Activated CD4-positive, alpha-beta T cell treated with anti-CD3 and anti-CD28 coated beads, Interleukin-2, amount 10 ng/mL, durations not matched to agents 24 days and 14 days (primary cell): ENCODE measurements at places on chromosomes 3 and 15.
A peak's percentile ranks its signal among the peaks of the same experiment; 100 is the strongest.

- no peak for DNase-seq
Measured at GRCh38 chr15:71811036-71811736, 832 bp downstream of the NR2E3 start.

- no peak for DNase-seq
Measured at GRCh38 chr3:37223576-37223975, 49.2 kb upstream of the LRRFIP2 start.

DNA sequence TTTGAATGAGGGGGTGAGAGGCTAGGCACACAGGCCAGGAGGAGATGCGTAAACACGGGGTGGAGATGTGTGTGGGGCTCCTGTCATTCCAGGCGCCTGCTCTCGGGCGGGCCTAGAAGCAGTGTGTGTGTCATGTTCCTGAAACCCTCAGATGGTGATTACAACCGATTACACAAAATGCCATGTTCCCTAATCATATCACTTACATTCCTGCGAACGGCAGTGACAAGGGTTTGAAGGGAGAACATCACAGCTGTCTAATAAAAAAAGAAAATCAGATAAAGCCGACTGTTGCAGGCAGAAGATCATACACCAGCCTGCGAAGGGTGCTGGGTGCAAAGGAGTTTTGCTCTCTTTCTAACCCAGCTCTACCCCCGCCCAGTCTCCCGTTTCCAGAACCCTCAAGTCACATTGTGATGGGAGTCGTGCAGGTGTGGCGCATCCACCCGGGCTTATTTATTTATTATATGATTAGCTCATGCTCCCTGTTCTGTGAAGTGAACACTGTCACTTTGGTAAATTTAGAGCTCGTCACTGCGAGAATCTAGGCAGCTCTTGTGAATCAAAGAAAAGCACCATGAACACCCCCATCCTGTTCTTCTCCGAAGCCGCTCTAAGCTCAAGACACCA, 140.3 kb downstream of the NR2F2 start:
- DNase-seq = no peak

DNA sequence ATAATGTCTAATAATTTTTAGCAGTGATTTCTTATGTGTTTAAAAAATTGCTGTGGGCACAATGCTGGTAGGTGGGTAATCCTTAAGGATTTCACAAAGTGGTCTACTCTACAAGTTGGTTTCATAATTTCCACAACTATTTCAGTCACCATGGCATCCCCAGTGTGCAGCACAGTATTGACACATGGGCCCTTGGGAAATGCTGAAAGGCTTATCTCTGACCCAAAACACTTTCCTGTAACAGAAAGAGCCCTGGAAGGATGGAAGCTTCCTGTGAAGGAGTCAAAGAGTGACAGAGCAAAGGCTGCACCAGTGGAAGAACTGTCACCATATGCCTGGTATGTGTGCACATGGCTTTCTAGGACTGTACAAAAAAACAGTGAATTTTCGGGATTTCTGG, 153.7 kb downstream of the ANO10 start:
- peak; percentile 49 for DNase-seq

- DNase-seq = no peak
Measured at GRCh38 chr3:65354880-65355279, 667.1 kb upstream of the ADAMTS9 start.

- DNase-seq = peak; percentile 65
Measured at GRCh38 chr15:39171944-39172368, 408.9 kb upstream of the THBS1 start.

GRCh38 chr3:101150504-101150903, 157.3 kb upstream of the ABI3BP start:
- DNase-seq = no peak

GRCh38 chr3:78976200-78976599, 791.6 kb downstream of the ROBO1 start:
- DNase-seq = no peak

GRCh38 chr15:75597667-75598341, 18.7 kb upstream of the PTPN9 start:
- DNase-seq = peak; percentile 88

GRCh38 chr15:91627473-91628278, 225.8 kb upstream of the SLCO3A1 start:
- DNase-seq = no peak

- DNase-seq = no peak
Measured at GRCh38 chr3:51719410-51720025, 12.7 kb downstream of the GRM2 start.

- DNase-seq = no peak
Measured at GRCh38 chr3:45610119-45610518, 15.6 kb downstream of the LIMD1 start.

GRCh38 chr15:39629906-39630305, 49.0 kb downstream of the THBS1 start:
- no peak for DNase-seq

GRCh38 chr3:17259685-17260084, 374.9 kb downstream of the PLCL2 start:
- DNase-seq = no peak

GRCh38 chr15:80966431-80967197, 23.0 kb downstream of the MESD start:
- DNase-seq = no peak

GRCh38 chr15:68637767-68638404, 59.1 kb downstream of the CORO2B start:
- DNase-seq = no peak

DNA sequence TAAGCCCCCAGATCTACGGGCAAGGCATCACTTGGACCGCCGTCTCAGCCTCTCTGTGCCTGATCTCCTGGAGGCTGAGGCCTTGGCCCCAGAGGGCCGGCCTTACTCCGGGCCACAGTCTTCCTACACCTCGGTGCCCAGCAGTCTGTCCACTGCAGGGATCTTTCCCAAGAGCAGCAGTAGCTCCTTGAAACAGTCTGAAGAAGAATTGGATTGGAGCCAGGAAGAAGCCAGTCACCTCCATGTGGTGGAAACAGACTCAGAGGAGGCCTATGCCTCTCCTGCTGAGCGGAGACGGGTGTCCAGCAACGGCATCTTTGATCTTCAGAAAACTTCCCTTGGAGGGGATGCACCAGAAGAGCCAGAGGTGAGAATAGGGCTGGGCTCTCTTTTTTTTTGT, 67.0 kb downstream of the MCTP2 start:
- DNase-seq = peak; percentile 54

DNA sequence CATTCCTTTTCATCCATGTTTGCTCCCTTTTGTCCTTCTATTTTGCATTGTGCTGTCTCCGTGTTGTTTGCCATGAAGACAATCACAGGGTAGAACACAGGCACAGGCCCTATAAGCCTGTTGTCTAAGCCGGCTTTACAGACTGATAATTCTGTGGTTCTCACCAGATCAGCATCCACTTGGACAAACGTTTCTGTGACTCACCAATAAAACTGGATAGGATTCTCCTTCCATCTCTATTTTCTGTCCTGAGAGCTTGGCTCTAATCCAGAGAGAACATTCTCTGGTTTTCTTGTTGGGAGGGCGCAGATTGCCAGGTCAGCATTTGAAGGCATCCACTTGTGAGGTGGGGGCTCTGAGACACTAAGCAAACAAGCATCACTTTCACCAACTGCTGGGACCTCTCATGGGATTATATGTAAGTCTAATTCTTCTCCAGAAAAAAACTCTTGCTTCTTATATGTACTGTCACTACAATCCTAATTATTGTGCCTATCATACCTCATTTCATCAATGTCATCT, 101.6 kb downstream of the ERC2 start:
- DNase-seq = no peak

DNA sequence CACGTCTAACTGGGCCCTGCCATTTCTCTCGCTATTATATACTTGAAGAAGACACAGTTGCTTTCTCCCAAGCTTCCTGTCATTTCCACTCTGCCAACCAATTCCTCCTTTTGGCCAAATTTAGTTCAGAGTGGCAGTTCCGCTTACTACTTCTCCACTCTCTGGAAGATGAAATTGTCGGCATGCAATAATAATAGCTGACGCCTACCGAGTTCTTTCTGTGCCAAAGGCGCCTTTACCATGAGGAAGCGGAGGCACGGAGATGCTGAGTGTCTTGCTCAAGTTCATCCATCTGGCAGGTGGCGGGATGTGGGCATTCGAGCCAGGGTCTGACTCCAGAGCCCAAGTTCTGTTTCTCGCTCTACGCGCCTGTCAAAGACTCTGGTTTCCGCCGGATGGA, 14.6 kb upstream of the NRROS start:
- DNase-seq = no peak

GRCh38 chr3:141100531-141101320, 49.6 kb downstream of the SPSB4 start:
- no peak for DNase-seq

GRCh38 chr15:80777137-80777536, 2.0 kb upstream of the CEMIP start:
- DNase-seq = no peak

DNA sequence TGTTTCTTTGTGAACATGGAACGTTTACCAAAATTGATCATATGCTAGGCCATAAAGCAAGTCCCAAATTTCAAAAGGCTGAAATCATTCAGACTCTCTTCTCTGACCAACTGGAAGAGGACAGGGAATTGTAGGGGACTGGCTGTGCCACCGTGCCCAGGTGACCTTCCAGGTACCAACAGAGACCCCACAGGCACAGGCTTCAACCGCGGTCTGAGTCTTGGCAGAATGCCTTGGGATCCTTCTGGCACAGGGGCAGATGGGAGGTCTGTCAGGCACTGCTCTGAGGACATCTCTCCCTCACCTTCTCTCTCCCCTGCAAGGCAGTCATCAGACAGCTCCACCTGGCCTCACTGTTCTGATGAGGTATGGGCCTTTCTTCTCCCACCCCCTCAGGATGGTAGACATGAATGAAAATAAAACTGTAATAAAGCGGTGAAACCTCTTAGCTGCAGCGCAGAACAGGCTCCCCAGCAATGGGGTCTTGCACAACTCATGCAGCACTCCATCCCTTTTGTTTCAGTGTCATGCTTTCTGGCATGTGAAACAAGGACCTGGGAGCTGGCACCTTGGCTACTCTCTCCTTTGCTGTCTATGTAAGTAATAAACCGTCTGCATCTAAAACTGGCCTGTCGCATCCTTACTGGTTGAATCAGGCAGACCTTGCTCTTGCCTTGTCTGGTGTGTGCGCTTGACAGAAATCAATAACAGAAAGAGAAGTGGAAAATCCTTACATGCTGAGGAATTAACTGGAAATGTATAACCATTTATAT, 289.2 kb downstream of the KLF13 start:
- no peak for DNase-seq

GRCh38 chr3:195007766-195008165, 263.2 kb downstream of the XXYLT1 start:
- DNase-seq = no peak

GRCh38 chr15:62752657-62753517, 289.7 kb upstream of the TPM1 start:
- DNase-seq = no peak

DNA sequence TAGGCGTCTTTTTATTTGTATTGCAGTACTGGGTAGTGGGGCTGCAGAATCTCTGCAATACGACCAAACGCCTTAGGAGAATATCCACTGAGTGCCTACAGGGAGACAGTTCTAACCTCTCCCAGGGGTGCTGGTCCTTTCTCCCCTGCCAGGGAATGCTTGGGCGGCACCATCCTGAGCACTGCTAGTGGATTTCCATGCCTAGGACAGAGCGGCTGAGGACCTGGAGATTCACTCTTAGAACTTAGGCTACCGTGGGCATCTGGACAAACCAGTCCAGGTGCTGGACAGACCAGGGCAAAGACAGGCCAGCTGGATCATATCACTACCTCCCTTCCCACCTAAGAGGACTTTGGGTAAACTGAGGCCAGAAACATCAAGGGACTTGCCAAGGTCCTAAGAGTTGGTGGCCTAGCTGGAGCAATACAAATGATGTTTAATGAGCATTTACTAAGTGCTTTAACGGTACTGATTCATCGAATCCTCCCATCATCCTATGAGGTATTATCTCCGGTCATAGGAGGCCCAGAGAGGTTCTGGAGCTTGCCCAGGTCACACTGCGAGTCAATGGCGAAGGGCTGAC, 902 bp downstream of the TMEM44 start:
- no peak for DNase-seq

- DNase-seq = no peak
Measured at GRCh38 chr3:110697961-110698360, 373.7 kb upstream of the NECTIN3 start.

GRCh38 chr3:179450901-179451264, 387 bp downstream of the GNB4 start:
- DNase-seq = no peak

DNA sequence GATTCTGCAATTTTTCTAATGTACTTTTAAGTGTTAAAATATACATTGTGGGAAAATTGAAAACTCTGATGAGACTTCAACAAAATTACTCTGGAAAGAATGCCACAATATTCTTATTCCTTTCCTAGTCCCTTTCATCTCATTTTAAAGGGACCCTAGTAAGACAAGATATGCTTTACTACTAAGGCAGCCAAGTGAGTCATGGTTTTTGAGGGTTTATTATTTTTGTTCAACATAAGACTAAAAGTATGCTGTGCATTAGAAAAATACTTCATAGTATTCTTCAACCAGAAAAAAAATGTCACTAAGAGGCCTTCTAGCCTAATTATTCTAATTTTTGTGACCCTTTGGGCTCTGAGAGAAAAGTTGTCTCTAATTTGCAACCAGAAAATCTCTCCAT, 7.4 kb downstream of the IL12A start:
- no peak for DNase-seq

GRCh38 chr3:70755526-70755925, 443.1 kb upstream of the MDFIC2 start:
- no peak for DNase-seq

GRCh38 chr15:55736756-55737155, 6.2 kb downstream of the PRTG start:
- no peak for DNase-seq

DNA sequence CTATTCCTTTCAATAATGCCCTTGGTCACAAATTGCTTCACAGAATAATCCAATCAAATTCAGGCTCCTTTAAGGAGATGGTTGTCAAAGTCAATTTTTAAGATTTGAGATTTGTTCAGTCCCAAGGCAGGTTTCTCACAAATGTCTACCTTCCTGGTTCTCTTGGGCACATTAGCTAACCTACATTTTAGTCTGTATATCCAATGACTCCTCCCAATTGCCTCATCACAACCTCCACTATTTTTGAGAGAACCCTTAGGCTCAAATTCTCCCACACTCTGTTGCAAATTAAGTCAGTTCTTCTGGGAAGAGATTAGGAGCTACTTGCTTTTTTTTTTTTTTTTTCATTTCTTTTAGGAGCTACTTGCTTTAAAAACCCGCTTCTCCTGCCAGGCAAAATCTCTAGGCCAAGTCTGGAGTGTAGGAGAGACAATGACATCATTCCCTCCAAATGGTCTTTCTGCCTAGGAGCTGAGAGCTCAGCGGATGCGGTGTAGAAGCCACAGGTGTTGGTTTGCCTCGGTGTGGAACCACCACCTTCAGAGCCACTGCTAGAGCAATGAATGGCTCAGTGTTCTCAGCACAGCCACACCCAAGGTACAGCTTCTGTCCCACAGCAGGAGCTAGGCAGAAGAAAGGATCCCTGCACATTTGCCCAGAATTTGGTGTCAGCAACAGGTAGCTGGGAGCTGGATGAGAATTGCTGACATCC, 10.0 kb upstream of the INO80 start:
- DNase-seq = peak; percentile 59

- peak; percentile 72 for DNase-seq
Measured at GRCh38 chr15:28890711-28891495, 5.1 kb downstream of the APBA2 start.

- no peak for DNase-seq
Measured at GRCh38 chr3:71541313-71541712, 42.2 kb downstream of the FOXP1 start.
